ENCODE measurements at places on chromosomes 7 and 10.

DNA sequence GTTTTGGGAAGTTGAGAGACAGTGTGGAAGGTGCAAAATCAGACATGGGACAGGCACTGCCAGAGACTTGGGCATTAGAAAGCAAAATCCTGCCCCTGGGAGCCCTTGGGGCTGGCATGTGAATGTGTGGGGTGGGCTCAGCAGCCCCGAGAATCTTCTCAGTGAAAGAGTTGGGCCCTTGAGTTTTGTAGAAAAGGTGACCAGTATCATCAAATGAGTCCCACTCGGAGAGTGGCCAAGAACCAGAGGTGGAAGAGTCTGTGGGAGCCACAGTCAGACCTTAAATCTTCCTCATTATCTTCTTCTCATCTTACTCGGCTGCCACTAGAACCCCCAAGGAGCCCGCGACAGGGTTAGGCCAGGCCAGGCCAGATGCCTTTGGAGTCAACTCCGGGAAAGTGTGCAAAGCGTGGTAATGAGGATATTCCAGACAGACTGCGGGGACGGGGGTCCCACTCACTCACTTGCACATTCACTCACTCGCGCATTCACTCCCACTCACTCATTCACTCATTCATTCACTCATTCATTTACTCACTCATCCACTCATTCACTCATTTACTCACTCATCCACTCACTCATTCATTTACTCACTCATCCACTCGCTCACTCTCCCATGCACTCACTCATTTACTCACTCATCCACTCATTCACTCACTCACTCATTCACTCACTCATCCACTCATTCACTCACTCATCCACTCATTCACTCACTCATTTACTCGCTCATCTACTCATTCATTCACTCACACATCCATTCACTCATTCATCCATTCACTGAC is 74.9 kb downstream of the CARD11 start:
- no peak for DNase-seq

DNA sequence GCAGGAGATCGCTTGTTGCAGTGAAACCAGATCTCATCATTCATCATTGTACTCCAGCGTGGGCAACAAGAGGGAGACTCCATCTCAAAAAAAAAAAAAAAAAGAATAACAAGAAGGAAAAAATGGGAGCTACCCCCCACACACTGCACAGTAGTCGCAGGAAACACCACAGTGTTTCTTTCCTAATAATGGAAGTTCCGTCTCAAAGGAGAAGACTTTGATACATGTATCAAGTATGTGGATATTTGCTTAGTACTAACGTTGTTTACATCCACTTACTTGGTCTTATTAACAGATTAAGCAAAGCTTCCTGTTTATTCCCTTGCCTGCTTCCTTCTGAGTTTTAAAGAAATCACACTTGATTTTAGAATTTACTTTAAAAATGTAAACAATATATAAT is 22.2 kb downstream of the YAE1 start:
- no peak for DNase-seq

GRCh38 chr10:116587878-116588591 is 2.7 kb upstream of the PNLIPRP1 start:
- no peak for DNase-seq

GRCh38 chr7:131254211-131254610 is 73.5 kb upstream of the MKLN1 start:
- no peak for DNase-seq

DNA sequence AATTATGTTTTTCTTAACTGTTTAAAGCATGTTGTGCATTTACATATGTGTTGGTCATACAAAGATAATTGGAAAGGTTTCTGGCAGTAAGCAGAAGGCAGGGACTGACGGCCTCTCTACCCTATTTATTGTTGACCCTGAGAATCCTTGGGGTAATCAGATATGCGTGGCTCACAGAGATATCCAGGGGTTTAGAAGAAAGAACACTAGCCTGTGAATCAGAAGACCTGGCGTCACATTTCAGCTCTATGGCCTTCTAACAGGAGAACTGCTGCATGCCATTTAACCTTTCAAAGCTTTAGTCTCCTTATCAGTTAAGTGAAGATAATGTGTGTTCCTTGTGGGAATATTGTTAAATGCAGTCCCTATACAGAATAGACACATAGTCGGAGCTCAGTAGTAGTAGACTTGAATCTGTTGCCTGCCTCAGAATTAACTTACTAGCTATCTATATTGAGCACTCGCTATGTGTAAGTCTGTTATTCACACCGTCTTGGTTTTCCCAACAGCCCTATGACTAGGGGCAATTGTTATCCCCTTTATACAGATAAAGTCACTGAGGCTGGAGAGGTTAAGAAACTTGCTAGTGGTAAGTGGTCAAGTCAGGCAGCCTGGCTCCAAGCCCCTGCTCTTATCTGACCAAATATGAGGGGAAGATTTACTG is 129.6 kb upstream of the ANKRD1 start:
- no peak for DNase-seq

DNA sequence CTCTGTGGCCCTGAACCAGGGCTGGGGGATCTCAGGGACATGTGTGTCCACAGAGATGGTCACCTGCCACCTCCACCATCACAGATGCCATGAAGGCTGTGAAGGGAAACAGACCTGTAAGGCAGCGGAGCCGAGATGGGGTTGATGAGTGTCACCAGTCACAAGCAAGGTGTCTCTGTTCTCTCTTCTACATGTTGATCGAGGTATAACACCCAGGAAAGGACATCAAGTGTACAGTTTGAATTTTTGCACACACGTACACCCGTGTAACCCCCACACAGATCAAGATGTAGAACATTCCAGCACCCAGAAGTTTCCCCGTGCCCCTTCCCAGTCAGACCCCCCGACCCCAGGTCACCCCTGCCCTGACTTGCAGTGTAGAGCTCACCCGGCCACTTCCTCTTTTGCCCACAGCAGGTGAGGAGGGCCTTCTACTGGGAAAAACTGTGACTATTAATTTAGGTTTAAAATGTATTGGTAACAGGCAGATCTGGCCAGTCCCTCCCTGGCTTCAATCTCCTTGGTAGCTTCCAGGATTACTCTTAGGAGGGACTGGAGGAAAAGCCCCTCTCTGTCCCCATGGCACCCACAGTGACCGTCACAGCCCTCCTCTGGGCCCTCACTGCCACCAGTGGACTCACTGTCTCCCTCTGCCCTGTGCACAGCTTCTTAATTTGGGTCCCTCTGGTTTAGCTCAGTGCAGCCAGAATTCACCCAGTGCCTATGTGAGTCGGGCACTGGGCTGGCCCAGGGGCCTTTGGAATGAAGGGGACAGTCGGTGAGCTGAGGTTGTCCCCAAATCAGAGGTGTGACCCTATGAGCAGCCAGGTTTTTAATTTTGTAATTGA is 108.2 kb downstream of the LHPP start:
- DNase-seq, result no peak

- no peak for DNase-seq
These were observed 49.5 kb downstream of the SMURF1 start for GRCh38 chr7:99094401-99094800.

GRCh38 chr7:25389489-25390106 is 161.3 kb upstream of the NPVF start:
- DNase-seq, result no peak

- no peak for DNase-seq
These were observed 175.5 kb downstream of the SUGCT start for GRCh38 chr7:40310258-40310657.

DNA sequence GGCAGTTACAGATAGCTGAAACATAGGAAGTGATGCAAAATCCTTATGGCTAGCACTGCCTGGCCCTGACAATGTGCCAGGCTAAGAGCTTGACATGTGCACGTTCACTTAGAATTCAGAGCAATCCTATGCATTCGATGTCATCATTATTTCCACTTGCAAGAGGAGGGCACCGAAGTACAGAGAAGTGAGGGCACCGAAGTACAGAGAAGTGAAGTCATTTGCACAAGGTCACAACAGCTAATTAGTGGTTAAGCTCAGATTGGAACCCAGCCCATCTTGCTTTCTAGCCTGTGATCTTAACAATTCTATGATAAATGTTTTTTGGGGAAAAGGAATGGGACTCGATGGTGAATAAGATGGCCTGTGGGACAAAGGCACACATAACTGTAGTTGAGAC is 73.4 kb downstream of the ARHGAP22 start:
- DNase-seq, result no peak

GRCh38 chr10:121819049-121819448 is 108.8 kb downstream of the ATE1 start:
- no peak for DNase-seq

DNA sequence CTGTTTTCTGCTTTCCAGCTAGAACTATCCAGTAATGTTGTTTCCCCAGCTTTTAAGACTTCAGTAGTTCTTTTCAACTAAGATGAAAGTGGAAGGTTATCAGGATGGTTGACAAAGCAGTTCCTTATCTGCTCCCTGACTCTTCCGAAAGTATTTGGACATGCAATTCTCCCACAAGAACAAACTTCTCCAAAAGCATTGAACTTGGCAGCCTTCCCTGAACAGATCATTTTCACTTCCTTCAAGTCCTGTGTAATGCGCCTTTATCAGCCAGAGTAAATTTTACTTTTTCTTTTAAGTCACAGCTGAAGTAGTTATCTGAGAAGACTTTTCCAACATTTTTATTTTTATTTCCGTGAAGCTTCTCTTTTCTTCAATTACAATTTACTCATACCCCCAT is 39.7 kb downstream of the CDC14C start:
- DNase-seq, result no peak

DNA sequence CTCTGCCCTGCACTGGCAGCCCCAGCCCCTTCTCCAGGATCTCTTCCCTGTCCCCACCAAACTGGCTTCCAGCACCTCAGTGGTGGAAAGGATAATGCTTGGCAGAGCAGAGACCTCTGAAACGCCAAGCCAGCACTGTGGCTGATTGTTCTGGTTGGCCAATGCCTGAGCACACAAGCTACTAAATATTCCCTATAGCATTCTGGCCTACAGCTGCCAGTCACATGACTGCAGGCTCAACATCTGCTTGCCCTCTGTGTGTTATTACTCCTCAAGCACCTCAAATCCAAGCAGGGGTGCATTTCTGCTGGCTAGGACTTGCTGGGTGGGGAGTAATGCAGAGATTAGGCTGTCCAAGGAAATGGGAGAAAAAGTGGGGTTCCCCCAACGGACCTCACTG is 6.1 kb downstream of the TBATA start:
- DNase-seq, result no peak

DNA sequence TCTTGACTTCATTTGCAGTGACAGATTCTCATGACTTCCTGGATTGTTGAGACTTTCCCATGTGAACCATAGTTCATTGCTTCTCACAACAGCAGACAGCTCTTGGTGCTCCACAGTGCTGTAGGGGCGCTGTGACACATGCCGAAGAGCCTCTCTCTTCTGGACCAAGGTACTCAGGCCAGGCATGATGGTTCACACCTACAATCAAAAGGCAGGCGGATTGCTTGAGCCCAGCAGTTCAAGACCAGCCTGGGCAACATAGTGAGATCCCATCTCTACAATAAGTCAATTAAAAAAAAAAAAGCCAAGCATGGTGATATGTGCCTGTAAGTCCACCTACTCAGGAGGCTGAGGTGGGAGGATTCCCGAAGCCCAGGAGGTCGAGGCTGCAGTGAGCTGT is 354.5 kb downstream of the GALNT17 start:
- no peak for DNase-seq

- DNase-seq, result no peak
These were observed 95.8 kb upstream of the COL1A2 start for GRCh38 chr7:94298943-94299342.

GRCh38 chr10:43644252-43644651 is 4.4 kb downstream of the ZNF32 start:
- DNase-seq, result no peak

DNA sequence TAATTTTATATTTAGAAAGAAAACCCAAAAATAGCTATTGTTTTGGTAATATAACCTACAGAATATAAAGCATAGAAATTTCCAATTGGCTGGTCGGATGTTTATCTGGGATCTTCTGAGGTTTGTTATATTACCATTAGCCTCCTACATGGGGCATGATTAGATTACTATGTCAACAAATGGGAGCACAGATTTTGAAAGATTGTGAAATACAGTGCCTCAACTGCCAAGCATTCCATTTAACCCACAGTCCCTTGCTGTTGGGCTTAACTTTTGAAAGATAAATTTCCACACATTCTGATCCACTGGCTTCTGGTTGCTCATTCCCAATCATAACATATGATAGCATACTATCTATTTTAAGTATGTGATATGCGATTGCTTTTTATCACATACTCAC is 455.4 kb upstream of the C7orf33 start:
- no peak for DNase-seq

- no peak for DNase-seq
These were observed 8.9 kb downstream of the C10orf53 start for GRCh38 chr10:49688261-49688846.

DNA sequence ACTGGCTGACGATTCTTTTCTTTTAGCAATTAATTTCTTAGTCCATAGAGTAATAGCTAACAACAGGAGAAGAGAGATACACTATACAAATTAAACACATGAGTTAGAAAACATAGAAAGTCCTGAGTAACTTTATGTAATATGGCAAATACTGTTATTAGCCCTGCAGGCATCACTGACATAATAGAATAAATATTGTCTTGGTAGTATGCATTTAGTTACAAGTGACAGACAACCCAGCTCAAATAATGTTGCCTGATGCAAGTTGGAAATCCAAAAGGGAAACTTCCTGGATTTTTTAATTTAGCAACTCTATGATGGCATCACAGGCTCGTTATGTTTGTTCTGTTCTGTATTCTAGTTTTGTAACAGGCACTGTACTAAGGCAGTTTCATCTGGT is 95.1 kb downstream of the DKK1 start:
- DNase-seq, result no peak

DNA sequence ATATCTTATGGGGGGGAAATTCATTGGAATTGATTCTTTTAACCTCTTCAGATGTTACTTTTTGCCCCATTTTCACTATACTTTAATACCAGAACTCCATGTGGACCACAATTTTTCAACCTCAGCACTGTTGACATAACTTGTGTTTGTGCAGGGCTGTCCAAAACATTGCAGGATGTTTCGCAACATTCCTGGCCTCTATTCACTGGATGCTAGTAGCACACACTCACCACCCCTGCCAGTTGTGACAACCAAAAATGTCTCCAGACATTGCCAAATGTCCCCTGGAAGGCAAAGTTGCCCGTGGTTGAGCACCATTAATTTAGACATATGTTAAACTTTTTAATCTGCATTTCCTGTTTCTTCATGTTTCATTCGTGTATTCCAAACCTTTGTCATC is 234.7 kb downstream of the GFRA1 start:
- DNase-seq, result peak; percentile 93

- DNase-seq, result no peak
These were observed 16.2 kb upstream of the DLD start for GRCh38 chr7:107874605-107875446.

GRCh38 chr7:44574287-44574872 is 672 bp upstream of the DDX56 start:
- DNase-seq, result no peak

DNA sequence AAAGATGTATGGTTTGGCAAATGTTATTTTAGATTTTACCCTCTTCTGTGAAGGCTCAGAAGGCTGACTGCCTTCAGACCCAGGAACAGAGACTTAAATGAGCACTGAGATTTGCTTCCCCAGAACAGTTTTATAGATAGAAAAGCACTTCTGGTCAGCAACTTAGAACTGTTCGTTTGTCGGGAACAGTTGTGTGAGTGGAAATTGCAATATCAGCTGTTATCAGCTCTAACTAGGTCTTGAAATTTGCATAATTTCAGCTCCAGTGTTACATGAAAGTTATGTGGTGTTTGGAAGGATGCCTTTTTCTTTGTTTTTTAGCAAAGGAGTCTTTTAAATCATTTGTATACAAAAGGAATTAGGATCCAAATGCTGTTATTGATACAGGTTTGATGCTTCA is 83.8 kb upstream of the MXI1 start:
- no peak for DNase-seq

- no peak for DNase-seq
These were observed 31.7 kb upstream of the LBX1 start for GRCh38 chr10:101260764-101261481.

GRCh38 chr10:68550747-68551411 is 9.3 kb upstream of the TET1 start:
- no peak for DNase-seq

All from right lobe of liver (tissue), 6 donors.